Fibroblast of skin of right quadriceps (primary cell): ENCODE measurements at places on chromosomes 6 and 20.
A peak's percentile ranks its signal among the peaks of the same experiment; 100 is the strongest.

DNA sequence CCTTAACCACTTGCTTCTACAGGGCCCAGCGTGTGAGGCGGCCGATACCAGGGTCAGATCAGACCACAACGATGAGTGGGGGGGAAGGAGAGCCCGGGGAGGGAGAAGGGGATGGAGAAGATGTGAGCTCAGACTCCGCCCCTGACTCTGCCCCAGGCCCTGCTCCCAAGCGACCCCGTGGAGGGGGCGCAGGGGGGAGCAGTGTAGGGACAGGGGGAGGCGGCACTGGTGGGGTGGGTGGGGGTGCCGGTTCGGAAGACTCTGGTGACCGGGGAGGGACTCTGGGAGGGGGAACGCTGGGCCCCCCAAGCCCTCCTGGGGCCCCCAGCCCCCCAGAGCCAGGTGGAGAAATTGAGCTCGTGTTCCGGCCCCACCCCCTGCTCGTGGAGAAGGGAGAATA, 2.8 kb downstream of the RING1 start:
- no peak for DNase-seq

DNA sequence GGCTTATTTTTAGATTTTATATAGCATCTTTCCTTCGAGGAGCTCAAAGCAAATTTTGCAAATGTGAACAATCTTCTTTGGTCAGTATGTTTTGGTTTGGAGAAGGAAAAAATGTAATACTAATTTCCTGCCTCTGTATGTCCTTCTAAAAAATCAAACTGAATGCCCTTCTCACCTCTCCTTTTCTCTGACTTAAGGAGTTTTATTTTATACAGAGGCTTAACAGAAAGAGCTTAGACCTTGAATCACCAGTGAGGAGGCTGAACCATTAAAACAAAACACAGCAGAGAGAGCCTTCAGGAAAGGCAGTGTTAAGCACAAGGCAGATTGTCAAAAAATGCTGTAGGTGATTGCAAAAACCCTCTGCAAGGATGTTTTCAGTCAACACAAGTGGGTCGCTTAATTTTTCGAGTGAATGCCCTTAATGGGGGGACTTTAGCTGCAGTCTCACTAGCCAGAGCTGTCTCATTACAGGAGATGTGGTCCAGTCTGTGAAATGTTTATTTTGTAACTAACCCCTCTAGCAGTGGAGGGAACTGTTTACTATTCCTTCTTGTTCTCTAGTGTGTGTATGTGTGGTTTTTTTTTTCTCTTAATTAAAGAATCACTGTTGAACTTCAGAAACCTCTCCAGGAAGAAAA, 481.3 kb upstream of the CITED2 start:
- peak; percentile 64 for DNase-seq

GRCh38 chr20:64106435-64106961, 867 bp downstream of the NPBWR2 start:
- no peak for DNase-seq

- DNase-seq = peak; percentile 97
Measured at GRCh38 chr6:53326372-53327016, 22.3 kb downstream of the ELOVL5 start.

- DNase-seq = peak; percentile 76
Measured at GRCh38 chr6:27545271-27546046, 72.6 kb upstream of the ZNF184 start.

DNA sequence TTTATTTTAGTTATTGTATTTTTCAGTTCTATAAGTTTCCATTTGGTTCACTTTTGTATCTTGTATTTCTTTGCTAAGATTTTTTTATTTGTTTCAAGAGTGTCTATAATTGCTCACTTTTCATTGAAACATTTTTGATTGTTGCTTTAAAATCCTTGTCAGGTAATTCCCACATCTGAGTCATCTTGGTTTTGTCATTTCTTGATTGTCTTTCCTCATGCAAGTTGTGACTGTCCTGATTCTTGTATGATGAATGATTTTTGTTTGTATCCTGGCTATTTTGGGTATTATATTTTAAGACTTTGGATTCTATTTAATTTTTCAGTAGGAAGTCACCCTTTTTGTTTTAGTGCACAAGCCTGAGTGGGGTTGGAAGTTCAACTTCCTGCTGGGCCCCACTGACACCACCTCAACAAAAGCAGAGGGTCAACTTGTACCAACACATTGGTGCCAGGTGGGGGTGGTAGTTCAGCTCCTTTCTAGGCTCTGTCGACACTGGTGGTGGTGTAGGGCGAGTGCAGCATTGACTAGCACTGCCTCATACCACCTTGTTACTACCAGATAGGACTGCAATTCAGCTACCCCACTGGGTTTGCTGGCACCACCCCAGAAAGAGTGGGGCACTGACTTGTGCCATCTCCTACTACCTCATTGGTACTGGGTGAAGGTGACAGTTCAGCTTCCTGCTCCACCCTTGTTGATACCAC, 8.8 kb downstream of the RSPH3 start:
- no peak for DNase-seq

GRCh38 chr20:57627339-57627738, 7.1 kb upstream of the ZBP1 start:
- no peak for DNase-seq

DNA sequence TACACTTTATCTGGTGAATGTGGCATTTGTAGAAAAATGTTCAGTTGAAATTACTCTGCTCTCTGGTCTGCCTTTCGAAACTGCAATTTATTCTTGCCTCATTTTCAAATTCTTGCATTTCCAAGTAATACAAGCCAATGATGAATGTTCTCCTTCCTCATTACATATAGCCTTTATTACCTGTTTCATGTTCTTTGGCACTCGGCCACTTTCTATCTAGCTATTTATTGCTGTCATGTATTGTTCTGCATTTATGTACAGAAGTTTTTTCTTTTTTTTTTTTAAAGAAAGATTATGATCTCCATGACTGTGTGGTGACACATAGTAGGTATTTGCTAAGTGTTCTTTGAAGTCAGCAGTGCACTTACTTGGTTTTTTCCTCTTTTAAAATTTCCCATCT, 261.4 kb downstream of the ZFAND3 start:
- peak; percentile 42 for DNase-seq

DNA sequence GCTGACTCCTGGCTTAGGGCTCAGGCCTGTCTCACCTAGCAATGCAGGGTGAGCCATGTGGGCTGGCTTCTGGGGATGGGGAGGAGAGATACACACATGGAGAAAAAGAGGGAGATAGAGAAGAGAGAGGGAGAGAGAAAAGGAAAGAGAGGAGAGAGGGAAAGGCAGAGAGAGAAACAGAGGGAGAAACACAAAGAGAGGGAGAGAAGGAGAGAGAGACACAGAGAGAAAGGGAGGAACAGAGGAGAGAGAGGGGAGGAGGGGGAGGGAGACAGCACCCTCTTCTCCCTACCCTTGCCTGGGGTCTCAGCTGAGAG, 24.8 kb downstream of the NTSR1 start:
- no peak for DNase-seq

GRCh38 chr6:162922563-162923166, 194.9 kb downstream of the PACRG start:
- peak; percentile 39 for DNase-seq

GRCh38 chr6:43013097-43013842, 476 bp downstream of the MEA1 start:
- DNase-seq = peak; percentile 15

DNA sequence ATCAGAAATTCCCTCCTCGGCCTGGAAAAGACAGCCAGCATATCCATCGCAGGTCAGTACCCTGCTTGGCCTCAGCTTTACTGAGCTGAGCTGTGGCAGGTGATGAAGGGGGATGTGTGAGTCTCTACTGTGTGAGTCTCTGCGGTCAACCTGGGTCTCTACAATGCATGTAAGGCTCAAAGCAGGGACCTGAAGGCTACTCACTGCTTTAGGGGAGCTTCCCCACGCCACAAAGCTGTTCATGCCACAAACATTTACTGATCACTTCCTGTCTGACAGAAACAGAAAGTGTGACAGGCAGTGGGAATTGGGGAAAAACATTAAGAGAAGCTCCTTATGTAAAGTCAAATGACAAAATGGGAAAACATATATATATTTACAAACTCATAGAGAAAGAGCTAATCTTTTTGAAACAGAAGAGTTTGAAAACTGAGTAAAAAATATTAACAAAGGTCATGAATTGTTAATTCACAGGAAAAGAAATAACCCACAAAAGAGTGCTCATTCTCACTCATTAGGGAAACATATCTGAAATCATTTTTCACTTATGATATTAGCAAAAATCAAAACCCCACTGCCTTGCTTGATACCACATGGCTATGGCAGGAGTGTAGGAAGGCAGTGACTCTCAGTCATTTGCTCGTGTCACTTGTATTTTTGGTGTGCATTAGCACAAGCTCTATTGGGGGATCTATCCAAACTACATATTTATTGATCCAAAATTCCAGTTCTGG, 5.8 kb downstream of the BTN3A3 start:
- DNase-seq = no peak

DNA sequence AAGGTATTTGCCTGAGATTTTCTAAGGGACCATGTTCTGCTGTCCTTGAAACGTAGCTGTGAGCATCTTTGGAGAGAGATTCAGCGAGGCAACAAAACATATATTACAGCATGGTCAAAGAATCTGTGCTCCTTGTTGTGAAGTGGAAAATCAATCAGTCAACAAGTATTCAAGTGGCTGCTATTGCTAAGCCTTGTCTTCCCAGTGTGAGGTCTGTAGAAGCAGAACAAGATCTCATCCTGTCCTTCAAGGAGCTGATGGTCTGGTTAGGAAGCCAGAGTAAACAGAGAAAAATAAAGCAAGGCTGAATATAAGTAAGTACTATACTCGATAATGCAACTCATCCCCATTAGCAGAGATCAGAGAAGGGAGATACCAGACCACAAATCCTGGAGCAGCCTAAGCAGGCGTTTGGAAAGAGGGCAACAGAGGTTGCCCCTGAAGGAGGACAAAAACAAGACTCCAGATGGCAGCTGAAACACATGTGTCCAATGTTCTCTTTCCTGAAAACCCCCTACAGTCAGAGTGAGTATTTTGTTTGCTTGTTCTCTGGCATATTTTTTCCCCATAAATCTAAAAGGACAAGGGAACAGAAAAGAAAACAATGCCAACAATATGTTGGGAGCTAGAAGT, 392.0 kb downstream of the SYNE1 start:
- DNase-seq = no peak

- DNase-seq = no peak
Measured at GRCh38 chr6:2797564-2798031, 32.4 kb downstream of the WRNIP1 start.

DNA sequence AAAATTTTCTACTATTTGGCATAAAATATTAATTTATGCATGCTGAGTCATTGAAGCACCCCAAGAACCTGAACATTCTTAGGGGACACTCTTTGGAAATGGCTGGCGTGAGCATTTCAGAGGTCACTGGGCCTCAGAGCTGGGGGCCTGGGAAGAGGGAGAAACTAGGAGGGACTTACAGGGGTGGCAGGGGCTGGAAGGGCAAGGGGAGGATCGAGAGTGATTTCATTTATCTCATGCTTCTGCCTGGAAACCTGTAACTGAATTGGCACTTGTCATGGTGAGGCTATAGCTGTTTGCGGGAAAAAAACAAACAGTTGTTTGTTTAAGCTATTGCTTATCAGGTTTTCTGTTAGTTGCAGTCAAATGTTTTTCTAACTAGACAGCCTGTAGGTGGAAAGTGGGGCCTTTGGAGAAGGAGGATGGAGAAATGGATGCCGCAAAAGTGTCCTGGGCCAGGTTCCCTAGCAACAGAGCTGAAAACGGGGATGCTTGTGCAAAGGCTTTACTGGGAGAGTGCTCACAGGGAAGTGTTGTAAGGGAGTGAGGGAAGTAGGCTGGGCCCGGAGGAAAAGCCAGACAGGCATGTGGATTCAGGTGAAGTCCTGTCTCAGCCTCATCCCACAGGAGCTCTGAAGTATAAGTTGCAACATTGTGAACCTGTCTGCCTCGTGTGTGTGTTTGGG, 36.4 kb upstream of the KAT14 start:
- no peak for DNase-seq

- no peak for DNase-seq
Measured at GRCh38 chr6:117739869-117740268, 64.6 kb downstream of the NUS1 start.

DNA sequence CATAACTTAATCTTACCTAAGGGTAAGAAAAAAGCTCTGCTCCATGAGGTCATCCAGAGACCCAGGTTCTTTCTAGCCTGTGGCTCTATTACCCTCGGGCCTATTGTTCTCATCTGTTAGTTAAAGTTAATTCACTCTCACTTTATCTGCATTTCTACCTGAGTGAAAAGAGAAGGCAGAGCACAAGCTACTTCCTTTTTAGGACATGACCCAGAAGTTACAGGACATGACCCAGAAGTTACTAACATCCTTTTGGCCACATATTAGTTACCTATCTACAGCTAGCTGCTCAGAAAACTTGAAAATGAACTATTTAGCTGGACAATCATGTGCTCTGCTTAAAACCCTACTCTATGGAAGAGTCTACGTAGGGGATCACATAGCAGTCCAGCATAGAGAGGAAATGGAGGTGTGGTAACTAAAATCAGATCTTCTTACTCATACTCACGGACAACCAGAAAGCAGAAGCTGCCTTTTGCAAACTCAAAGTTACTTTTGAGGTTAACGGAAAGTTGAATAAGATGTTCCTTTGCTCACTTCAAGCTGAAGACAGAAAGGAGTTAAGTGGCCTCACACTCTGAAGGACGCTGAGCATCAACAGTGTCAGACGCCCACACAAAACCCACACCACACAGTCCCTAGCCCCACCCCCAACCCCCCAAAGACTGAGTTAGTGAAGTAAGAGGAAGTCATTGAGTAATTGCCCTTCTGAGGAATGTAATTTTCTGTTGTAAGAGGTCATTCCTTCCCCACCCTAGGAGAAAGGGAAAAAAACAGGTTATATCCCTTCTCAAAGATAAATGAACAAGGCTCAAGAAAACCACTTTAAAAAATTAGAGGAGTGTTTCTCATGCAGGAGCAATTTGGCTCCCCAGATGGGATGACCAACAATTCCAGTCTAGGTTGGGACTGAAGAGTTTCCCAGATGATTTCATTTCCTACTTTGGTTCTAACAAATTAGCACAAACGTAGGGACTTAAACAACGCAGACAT, 45.9 kb upstream of the TAB2 start:
- peak; percentile 17 for DNase-seq

DNA sequence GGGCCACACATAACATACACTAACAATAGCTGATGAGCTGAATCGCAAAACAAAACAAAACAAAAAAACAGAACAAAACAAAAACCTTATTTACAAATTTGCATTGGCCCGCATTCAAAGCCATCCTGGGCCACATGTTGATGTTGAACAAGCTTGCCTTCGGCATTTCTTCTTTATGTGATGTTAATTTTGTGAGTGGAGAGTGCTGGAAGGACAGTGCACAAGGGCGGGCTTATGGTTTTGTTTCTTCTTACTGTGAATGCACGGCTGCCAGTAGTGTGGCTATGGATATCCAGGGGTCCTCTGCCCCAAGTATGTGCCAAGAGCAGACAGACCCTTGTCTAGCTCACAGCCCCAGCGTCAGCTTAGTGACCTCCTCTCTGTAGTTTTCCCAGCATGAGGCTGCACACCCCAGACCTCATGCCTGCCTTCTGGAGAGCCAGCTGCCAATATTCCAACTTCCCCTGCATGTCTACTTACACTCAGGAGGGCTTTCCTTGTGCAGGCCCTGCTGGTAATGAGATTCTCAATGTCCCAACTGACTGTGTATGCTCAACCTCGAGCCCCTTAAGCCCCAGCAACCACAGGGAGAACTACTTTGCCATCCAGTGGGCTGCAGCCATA, 24.9 kb downstream of the ZNF292 start:
- no peak for DNase-seq
